ENCODE measurements at places on chromosomes 1 and 21.

DNA sequence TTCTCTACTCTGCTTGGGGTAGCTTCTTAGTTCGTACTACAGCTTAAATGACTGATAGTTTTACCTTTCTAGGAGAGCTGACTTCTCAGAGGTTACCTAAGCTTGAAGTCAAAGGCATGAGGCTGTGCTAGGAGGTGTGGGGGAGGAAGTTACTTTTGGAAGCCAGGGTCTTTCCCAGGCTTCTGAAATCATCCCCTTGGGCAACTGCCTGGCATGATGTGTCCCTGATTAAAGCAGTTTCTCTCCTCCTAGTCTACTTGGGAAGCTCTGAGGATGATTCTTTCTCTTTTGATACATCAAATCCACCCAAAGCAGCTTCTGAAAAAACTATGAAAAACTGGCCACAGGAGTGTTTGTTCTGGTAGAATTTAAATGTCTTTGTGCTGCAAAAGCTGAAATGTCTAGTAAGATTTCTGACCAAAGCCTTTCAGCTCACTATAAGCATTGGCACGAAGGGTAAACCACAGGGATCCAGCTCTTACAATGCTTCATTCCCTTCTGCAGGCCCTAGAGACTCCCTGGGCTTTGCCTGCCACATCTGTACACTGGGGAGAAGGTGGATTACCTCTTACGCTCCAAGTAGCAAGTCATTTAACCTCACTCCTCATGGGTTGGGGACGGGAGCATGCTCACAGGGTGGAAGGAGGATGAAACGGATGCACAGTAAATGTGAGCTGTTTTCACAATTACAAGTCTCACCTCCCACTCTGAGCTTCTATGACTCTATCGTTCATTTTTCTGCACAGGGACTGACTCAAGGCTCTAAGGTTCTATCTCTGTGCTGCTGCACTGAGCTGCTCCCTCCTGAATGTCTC is 59.6 kb downstream of the RUNX1 start:
- no peak for DNase-seq

- no peak for DNase-seq
Observed at GRCh38 chr1:231390071-231390470, 32.0 kb downstream of the EGLN1 start.

DNA sequence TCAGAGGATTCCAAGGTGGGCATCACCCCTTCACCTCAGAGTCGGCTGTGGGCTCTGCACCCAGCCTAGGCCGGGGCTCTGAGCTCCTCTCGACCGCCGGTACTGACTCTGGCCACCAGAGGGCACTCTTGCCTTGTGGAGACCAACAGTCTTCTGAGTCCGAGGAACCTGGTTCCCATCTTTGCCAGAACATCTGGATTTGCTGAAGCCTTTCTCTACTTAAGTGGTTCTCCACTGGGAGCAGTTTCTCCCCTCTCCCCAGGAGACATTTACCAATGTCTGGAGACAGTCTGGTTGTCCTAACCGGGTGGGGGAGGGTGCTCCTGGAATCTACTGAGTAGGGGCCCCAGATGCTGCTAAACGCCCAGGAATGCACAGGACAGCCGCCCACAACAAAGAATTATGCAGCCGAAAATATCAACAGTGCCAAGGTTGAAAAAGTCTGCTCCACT is 9.4 kb downstream of the ETV3L start:
- peak; percentile 92 for DNase-seq

DNA sequence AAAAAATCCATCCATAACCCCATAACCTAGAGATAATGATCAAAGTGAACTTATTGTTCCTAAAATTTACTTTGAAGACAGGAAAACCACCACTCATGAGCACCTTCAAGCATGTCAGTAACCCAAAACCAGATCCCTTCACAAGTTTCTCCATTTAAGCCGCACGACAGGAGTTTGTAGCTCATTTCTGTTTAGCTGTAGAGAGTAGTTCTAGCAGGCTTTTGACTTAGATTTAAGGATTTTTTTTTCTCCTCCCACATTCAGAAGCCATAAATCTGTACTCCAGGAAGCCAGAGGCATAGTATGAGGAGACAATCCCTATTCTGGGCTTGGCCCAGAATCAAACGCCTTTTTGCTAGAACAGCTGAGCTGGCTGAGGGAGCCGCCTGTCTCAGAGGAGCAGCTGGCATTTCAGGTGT is 25.6 kb downstream of the TOMM20 start:
- no peak for DNase-seq

GRCh38 chr1:50604580-50604979 is 181.3 kb upstream of the DMRTA2 start:
- no peak for DNase-seq
